ENCODE measurements at places on chromosomes 7 and 10.

DNA sequence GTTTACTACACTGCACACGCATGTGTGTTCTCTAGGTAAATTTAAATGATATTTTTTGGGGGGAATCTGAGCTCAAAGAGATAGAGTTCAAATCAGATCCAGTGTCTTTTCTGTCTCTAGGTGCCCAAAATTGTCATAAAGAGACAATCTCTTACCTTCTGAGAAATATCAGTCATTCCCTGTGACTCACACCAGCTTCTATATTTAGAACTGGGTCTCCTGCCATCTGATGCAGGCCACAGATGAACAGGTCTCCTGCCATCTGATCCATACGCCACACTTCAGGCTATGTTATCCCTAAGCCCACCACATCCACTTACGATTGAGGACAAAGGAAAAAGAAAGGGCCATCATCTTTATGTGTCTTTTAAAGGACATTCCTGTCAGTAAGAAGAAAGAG lies 136.3 kb upstream of the LAMB4 start:
- no peaks in the 10 kb centered on the region for H3K27me3 ChIP-seq
- no peaks in the 10 kb centered on the region for H3K36me3 ChIP-seq
- H3K27ac ChIP-seq = no peak overlapping the region
- DNase-seq = no peak
- H3K4me1 ChIP-seq = no peaks in the 10 kb centered on the region

DNA sequence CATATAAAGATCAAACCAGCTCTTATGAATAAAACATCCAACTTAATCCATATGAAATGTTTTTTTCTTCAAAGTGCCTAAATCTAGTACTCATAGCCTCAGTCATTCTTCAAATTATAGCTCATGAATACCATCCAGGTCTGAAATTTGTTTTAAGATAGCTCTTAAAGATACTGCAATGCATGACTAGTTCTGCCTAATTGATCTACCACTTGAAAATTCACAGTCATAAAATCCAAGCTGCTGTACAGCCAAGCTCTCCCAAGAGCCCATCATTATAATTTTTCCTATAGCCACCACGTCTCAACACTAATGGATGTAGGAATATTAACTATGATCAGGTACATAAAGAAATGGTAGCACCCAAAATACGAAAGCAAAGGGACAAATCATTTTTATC lies 87.9 kb upstream of the RNF148 start:
- H3K27me3 ChIP-seq = no peaks in the 10 kb centered on the region
- no peak overlapping the region for H3K4me3 ChIP-seq
- H3K27ac ChIP-seq = no peak overlapping the region

GRCh38 chr7:100065452-100066186 lies 15.9 kb downstream of the ZNF3 start:
- no peak overlapping the region for H3K4me3 ChIP-seq
- no peak overlapping the region for H3K27ac ChIP-seq
- no peaks in the 10 kb centered on the region for H3K27me3 ChIP-seq
- peaks cover 59% of the 10 kb centered on the region for H3K36me3 ChIP-seq
- H3K4me1 ChIP-seq = no peaks in the 10 kb centered on the region
- DNase-seq = no peak

- no peaks in the 10 kb centered on the region for H3K4me1 ChIP-seq
- H3K4me3 ChIP-seq = no peak overlapping the region
- no peak for DNase-seq
- H3K36me3 ChIP-seq = no peaks in the 10 kb centered on the region
- H3K27me3 ChIP-seq = peaks cover under 1% of the 10 kb centered on the region
These were observed 363.8 kb upstream of the SHH start for GRCh38 chr7:156176039-156176438.

GRCh38 chr10:132724446-132724845 lies 61.5 kb downstream of the NKX6-2 start:
- H3K27ac ChIP-seq = no peak overlapping the region
- DNase-seq = no peak
- H3K27me3 ChIP-seq = no peaks in the 10 kb centered on the region
- peaks cover 33% of the 10 kb centered on the region for H3K36me3 ChIP-seq
- H3K4me3 ChIP-seq = no peak overlapping the region
